ENCODE measurements at places on chromosomes 16 and 17.

- no peak for DNase-seq
Measured at GRCh38 chr17:29172589-29172988, 7.6 kb downstream of the MYO18A start.

GRCh38 chr16:81310045-81310644 lies 4.6 kb upstream of the GAN start:
- no peak for DNase-seq

DNA sequence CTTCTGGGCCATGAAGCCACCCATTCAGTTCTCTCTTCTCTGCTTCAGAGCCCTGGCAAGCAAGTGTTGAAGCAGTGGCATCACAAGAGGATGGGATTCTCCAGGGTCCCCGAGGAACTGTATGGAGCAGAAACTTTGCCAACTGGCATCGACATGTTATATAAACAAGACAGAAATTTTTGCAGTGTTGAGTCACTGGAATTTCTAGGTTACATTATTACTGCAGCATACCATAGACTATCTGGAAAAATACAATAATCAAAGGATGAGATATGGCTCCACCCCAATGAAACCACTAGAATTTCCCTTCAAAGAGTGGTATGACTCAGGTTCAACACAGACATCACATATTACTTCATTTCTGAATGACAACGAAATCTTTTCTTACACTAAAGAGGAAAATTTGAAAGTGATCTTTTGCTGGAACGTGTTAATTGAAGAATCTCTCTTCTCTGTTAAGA lies 343.0 kb upstream of the DYNLRB2 start:
- no peak for DNase-seq

- no peak for DNase-seq
Measured at GRCh38 chr17:18179804-18180203, 3.8 kb upstream of the ALKBH5 start.

- DNase-seq: no peak
Measured at GRCh38 chr17:17062356-17062755, 20.1 kb downstream of the MPRIP start.

- DNase-seq: no peak
Measured at GRCh38 chr17:51065466-51065865, 55.2 kb downstream of the SPAG9 start.

DNA sequence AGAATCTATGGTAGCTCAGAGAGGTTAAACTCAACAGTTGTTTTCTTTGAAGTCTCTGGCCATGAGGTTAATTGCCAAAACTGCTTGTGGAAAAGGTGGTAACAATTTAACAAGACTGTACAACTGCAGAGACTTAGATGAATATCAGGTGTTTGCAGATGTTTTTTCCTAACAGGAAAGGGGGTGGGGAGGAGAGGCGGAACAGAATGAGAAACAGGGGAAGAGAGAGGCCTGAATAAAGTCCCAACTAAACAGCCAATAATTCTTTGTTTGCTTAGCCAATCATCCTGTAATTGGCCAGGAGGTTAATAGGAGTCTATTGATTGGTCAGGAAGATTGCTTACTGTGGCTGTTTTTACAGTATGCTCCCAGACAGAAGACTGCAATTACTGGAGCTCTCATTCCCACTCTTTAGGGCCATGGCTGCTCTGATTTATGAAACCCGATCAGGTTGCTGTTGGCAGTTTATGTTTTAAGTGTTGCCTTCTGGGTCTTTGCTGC lies 249.7 kb upstream of the TBX2 start:
- no peak for DNase-seq

- no peak for DNase-seq
Measured at GRCh38 chr16:86243571-86244154, 266.7 kb upstream of the FOXF1 start.

GRCh38 chr17:34588266-34588665 lies 8.9 kb downstream of the TMEM132E start:
- no peak for DNase-seq

DNA sequence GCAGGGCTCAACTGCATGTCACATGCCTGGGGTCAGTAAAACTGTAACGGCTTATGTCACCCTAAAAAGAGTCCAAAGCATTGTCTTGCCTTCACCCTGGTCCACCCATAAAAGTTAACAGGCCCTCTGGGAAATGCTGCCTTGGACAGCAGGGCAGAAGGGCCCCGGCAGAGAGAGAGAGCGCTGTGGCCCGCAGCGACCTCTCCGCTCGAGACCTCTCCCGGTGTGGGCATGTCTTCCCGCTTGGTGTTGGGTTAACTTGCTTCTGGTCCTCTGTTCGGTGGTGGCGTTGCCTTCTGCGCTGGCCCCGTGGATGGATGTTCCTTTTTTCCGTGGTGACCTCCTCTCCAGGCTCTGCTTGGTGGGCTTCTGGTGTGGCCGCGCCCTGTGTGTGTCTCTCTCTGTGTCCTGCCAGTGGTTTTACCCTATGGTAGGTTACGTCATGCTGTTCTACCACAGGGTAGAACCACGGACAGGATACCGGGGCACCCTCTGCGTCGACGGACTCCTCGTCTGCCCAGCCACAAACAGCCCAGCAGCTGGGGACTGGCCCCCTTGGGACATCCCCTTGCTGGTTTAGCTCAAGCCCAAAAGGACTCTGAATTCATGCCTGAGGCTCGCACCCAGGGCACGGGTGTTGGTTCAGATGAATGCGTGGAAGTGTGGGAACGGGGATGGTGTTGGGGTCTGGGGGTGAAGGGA lies 18.3 kb upstream of the CLEC18A start:
- no peak for DNase-seq

- no peak for DNase-seq
Measured at GRCh38 chr16:69804297-69804696, 42.2 kb downstream of the WWP2 start.

DNA sequence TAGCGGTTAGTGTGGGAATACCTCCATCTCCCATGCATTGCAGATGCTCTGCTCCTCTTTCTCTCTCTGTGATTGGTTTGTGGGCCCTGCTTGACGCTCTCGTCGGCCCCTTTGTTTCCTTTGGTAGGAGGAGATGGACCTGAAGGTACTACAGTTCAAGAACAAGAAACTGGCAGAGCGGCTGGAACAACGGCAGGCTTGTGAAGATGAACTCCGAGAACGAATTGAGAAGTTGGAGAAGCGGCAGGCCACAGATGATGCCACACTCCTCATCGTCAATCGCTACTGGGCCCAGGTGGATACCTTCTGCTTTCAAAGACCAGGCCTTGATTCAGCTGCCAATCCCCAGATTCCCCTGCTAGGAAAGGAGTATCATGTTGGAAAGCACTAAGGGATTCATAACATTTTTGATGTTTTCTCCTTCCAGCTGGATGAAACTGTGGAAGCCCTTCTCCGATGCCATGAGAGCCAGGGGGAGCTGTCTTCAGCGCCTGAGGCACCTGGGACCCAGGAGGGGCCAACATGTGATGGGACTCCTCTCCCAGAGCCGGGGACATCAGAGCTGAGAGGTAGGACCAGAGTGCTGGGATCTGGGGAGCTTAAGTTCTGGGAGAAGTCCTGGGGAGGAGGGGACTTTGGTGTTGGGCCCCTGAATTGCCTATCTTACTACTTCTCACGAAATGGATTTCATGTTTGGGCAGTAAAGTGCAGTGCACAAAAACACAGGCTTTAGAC lies 1.0 kb downstream of the RNF40 start:
- no peak for DNase-seq

- DNase-seq: no peak
Measured at GRCh38 chr16:66617010-66617434, 12.5 kb downstream of the CMTM3 start.

DNA sequence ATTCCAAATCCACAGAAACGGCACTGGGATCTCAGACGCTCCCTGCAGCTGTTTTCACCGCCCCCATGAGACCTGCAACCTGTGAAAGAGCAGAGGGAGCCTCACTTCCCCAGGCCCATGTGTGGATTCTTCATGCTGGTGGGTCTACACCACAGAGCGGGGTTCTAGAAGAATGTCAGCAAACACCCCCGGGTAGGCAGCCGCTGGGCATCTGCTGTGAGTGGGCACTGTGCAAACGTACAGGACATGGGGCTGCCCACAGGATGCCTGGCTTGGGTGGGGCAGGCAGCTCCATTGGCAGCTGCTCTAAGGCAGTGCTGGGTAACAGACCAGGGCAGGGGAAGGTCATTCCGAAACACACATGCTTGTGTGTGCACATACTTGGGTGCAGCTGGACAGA lies 174.9 kb downstream of the RBFOX3 start:
- no peak for DNase-seq

GRCh38 chr16:7423434-7424044 lies 90.9 kb downstream of the RBFOX1 start:
- no peak for DNase-seq

- DNase-seq: no peak
Measured at GRCh38 chr17:63514477-63514876, 8.7 kb upstream of the KCNH6 start.

DNA sequence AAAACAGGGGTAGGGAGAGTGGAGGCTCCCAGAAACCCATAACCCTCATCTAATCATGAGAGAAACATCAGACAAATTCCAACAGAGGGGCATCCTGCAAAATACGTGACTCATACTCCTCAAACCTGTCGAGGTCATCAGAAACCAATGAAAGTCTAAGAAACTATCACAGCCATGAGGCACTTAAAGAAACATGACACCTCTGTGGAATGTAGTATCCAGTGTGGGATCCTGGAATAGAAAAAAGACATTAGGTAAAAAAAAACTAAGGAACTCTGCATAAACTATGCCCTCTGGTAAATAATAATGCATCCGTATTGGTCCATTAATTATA lies 16.4 kb downstream of the CDH5 start:
- DNase-seq: no peak

- no peak for DNase-seq
Measured at GRCh38 chr17:57788725-57789124, 43.6 kb upstream of the CCDC182 start.
